ENCODE measurements at places on chromosomes 5 and 9.

- DNase-seq: no peak
Observed at GRCh38 chr5:58983526-58984452, 400.9 kb downstream of the RAB3C start.

DNA sequence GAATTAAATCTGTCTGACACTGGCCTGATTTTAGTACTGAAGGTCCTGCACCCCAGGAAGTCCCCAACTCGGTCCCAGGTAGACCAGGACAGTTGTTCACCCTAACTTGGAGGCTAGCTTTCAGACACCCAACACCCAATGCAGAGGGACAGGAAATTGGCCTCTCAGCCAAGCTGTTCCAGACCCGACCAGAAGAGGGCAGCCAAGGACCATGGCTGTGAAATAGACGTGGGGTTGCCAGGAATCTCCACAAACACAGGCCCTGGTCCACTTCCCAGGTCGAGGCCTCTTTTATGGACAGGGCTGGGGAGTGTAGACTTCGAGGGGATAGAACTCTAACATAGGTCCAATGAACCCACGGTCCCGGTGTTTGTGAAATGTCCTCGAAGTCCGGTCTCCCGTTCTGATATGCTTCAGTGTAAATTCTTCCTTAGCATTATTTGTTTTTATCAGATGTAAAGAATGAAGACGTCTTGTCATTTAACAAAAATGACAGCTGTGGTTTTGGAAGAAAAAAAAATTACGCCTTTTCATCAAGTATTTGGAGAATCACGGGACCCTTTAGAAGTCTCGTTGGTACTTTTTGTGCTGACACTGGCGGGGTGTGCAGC, 260.3 kb upstream of the ADAMTS16 start:
- peak; percentile 3 for DNase-seq

DNA sequence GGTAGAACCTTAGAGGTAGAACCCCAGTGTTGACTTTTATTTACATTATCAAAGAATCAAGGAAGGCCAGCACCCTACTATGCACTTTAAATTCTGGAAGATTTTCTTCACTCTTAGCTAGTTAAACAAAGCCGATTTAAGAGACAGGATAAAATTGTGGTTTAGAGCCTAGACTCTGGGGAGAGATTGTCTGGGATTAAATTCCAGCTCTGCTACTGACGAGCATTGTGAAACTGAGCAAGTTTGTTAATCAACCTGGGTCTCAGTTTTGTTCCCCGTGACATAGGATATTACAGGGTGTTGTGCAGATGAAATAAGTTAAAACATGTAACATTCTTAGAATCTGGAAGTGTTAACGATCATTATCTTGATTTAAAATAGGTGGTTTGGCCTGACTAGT, 83.5 kb downstream of the FEM1C start:
- DNase-seq: no peak

- DNase-seq: no peak
Observed at GRCh38 chr5:149999866-150000255, 593 bp downstream of the TIGD6 start.

- DNase-seq: no peak
Observed at GRCh38 chr5:179967489-179967888, 59.8 kb upstream of the TBC1D9B start.

DNA sequence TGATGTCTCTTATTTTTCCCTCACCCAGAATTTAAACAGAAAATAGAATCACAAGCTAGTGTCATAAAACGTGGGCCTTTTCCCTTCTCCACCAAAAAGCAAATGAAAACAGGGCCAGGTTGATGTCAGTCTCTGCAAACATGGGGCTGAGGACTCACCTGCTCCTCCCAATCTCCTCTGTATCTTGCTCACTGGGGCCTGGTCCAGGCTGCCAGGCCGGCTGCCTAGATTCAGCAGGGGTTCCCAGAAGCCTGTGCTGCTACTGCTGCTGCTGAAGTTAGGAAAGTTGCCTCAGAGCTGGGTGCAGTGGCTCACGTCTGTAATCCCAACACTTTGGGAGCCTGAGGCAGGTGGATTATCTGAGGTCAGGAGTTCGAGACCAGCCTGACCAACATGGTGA, 84.3 kb downstream of the PCDH1 start:
- no peak for DNase-seq

GRCh38 chr9:97556721-97557605, 55.5 kb downstream of the TMOD1 start:
- DNase-seq: no peak

- no peak for DNase-seq
Observed at GRCh38 chr5:75286211-75286773, 49.6 kb upstream of the ANKRD31 start.

- DNase-seq: no peak
Observed at GRCh38 chr9:89654025-89654662, 49.3 kb downstream of the GADD45G start.

GRCh38 chr5:106860398-106861044, 810.2 kb downstream of the EFNA5 start:
- DNase-seq: no peak

DNA sequence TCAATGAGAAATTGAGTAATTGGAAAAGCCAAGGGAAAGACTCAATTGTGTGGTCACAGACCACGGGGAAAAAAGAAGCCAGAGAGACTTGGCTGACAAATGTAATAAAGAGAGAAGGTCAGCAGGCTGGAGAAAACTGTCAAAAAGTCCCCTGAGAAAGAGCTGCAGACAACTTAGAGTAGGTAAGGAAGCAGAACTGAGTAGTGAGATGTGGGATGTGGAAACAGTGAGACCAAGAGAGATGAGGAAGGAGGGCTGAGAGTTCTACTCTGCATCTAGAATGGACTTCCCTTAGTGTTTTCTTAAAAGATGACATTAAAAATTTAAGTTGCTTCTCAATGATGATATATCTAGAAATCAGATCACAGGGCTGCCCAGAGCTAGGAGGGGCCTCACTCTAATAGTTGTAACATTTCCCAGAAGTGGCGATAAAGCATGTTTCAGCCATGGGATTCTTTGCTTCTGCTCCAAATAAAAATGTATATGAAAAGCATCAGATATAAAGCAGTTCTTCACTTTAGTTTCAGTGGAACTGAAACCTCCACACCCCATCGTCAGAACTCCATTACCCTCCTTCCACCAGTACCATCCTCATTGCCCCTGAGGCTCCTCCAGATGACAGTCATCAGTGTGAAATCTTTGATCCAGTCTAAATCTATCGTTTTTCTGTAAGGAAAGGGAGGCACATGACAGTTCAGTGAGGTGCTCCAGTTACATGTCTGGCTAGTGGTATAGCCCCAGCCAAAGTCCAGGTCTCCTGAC, 80.6 kb downstream of the SPEF2 start:
- DNase-seq: no peak

- no peak for DNase-seq
Observed at GRCh38 chr9:128249558-128249907, 26.3 kb downstream of the GOLGA2 start.

DNA sequence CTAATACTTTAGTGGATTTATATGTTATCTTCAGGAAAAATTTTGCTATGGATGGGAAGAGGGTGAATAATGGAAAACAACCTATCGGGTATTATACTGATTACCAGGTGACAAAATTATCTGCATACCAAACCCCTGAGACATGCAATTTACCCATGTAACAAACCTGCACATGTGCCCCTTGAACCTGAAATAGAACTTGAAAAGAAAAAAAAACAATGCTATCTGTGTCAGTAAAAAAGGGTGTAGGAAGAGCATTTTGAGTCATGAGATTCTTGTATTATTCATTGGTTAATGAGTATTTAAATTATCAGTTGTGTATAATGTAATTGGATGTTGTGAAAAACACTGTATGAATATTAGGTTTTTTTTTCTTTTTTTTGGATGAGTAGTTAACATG, 75.4 kb downstream of the PRR16 start:
- DNase-seq: no peak

DNA sequence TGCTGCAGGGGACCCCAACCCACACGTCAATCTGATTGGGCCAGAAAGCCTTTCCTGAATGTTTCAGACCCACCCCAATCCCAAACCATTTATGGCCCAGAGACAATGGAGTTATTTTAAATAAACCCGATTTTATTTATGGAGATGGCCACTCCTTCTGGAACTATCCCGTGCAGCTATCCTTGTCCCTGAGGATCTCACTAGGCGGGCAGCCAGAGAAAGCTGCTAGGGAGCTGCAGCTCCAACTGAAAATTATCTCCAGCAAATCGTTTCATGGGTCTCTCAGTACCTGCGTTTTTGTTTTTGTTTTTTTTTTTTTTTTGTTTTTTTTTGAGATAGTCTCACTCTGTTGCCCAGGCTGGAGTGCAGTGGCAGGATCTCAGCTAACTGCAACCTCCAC, 23.0 kb downstream of the C1QTNF2 start:
- DNase-seq: no peak

GRCh38 chr9:34647084-34647403, 569 bp downstream of the GALT start:
- DNase-seq: no peak
